Cortex of kidney (tissue), 1 donor: ENCODE measurements at places on chromosomes 5 and 9.

DNA sequence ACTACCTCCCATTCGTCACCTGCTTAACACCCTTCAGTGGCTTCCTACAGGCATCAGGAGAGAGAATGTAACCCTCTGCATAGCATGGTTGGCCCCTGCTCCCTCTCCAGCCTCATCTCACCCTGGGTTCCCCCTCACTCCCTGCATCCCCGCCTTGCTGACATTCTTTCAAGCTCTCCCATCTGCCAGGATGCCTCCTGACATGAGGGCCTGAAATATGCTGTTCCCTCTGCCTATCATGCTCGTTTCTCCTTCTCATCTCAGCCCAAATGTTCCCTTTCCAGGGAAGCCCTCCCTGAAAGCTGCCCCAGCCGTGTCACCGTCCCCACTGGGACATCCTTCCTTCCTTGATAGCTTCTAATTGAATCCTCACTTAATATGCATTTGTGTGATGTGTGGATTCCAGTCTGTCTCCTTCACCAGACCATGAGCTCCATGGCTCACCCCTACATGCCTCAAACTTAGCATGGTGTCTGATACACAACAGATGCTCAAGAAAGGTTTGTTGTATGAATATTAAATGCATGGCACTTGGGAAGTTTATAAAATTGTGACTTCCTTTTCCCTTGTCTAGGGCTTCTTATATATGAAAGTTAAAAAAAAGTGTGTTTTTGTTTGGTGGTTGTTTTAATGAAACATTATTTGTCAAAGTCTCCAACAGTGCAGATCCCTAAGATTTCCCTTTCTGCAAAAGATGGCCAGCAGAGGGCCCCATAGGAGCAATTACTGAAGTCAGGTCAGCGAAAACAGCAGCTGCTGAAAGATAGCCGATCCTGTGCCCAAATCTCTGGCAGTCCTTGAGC is 7.3 kb upstream of the C5orf58 start:
- no peak for DNase-seq

- DNase-seq: no peak
Measured at GRCh38 chr5:7179364-7179763, 216.6 kb upstream of the ADCY2 start.

GRCh38 chr5:168752416-168753190 is 173.4 kb upstream of the PANK3 start:
- no peak for DNase-seq

DNA sequence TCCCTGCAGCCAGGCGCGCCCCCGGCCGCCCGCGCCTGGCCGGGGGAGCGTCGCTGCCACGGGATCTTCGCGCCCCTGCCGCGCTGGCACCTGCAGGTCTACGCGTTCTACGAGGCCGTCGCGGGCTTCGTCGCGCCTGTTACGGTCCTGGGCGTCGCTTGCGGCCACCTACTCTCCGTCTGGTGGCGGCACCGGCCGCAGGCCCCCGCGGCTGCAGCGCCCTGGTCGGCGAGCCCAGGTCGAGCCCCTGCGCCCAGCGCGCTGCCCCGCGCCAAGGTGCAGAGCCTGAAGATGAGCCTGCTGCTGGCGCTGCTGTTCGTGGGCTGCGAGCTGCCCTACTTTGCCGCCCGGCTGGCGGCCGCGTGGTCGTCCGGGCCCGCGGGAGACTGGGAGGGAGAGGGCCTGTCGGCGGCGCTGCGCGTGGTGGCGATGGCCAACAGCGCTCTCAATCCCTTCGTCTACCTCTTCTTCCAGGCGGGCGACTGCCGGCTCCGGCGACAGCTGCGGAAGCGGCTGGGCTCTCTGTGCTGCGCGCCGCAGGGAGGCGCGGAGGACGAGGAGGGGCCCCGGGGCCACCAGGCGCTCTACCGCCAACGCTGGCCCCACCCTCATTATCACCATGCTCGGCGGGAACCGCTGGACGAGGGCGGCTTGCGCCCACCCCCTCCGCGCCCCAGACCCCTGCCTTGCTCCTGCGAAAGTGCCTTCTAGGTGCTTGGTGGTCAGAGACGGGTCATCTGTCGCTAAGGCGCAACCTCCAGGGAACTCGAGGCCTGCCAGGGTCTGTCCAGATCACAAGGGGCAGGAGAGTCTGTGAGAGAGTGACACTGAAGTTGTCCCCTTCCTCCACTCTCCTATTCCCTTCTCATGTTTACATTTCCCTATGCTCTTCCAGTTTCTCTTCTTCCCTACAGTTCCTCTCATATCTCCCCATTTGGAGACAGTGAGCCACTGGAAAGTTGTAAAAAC is 1.3 kb downstream of the GPR150 start:
- no peak for DNase-seq

GRCh38 chr9:131757549-131757948 is 17.7 kb upstream of the RAPGEF1 start:
- no peak for DNase-seq

DNA sequence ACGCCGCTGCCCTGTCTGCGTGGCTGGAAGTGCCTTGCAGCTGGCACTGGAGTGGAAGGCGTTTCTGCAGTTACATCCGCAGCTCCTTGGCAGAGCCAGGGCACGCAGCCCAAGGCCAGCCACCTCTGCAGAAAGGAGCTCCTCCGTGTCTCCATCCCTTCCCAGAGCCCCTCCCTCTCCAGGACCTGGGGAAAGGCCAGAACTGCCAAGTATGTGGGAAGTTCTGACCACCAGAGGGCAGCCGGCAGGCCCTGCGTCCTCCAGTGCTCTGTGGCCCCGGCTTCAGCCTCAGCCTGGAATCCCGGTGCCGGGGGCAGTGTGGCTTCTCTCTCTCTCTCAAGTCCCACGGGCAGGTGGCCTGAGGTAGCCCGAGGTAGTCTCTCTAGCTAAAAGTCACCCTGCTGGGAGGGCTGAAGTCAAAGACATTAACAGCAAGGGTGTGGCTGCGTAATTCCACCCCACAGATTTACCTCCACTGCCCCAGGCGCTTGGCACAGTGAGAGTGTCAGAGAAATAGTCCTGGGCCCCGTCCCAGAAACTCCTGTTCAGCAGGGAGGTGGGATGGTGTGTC is 101.7 kb upstream of the FCN2 start:
- no peak for DNase-seq

- DNase-seq: no peak
Measured at GRCh38 chr9:37596504-37596903, 4.1 kb upstream of the TOMM5 start.

GRCh38 chr5:105953616-105954015 is 1717.1 kb downstream of the EFNA5 start:
- DNase-seq: no peak

DNA sequence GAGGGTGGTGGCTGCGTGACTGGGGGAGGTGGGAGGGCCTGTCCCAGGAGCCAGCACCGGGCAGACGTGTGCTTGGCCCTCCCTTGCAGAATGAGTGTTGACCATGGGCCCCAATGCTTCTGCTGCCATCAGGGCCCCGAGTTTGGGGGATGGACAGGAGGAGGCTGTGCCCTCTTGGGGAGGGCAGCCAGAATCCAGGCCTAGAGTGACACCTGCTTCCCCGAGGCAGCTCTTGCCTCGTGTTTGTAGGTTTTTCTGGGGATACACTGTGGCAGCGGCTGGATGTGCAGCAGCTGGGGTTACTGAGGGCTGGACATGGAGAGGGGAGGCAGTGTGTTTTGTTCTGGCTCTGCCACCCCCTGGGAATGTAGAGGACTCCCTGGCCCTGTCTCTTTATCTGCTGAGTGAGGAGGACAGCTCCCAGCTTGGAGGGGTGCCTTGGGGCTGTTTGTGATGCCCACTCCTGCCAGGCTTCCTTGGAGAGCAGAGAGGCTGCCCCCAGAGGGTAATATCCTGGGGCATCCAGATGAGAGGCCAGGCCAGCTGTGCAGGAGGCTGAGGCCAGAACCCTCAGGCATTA is 22.7 kb downstream of the WNK2 start:
- DNase-seq: no peak

DNA sequence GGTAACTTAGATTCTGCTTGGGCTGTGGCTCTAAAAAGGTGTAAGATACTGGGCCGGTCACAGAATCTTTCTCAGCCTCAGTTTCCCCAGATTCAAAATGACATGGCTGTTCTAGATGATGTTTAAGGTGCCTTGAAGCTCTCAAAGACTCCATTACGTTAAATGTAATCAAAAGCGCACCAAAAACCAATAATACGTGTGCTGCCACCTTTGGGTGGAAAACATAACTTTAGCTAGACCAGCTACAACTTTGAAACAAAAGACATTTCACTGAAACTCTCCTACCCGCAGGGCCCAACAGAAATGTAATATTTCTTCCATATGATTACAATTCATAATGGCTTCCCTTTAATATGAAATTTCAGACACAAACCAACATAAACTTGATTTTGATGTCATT is 35.0 kb upstream of the PCSK5 start:
- DNase-seq: no peak
